A549 (cell line): ENCODE measurements at places on chromosomes 12 and 14.

DNA sequence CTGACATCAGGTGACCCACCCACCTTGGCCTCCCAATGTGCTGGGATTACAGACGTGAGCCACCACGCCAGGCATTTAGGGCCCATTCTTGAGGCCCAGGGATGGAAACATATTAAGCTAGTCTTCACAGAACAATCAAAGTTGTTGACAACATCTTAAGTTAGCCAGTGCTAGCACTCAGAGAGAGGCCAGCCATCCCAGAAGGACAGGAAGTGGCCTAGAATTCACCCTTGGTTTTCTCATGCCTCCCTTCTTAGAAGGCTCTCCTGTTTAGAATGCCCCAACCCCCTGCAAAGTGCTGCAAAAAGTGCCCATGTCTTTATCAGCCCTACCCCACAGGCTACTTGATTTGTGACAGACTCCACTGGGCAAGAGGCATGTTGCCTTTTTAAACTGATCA, 12.1 kb upstream of the OR6J1 start:
- DNase-seq = no peak

GRCh38 chr12:125645724-125646123, 580.5 kb downstream of the AACS start:
- DNase-seq = no peak

DNA sequence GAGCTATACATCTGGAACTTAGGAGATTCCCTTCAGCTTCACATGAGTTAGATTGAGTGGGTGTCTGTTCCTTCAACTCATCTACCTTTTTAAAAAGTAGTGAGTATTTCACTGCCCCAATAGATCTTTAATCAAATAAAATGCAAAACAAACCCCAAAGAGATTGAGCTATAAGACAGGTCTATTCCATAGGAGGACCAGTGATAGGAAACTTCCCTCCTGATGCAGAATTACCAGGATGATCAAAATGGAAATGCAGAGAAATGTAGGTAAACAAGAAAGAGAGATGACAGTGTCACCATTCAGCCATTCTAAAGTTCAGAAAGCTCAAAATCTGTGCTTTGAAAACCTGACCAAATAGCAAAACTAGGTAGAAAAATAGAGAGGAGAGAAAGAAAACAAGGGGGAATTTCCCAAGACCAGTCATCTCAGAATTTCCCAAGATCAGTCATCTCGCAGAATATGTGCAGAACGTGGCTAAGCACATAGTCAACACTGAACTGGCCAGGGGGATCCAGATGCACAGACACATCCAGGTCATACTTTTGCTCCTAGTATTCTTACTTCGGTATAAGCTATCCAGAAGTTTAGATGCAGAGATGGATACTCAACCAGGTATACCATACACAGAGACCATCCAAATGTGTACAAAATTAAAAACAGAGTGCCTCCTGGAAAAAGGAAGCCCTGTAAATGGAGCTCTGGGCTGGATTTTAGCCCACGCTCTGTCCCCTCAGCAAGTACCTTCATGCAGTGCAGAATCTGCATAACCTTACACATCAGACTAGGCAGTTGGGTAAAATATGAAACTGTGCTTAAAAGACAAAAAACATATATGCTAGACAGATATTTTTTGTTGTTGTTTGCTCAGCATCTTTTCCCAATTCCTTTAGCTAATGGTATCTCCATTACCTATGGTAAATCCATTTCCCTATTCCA, 27.4 kb downstream of the SLC41A2 start:
- DNase-seq = no peak

GRCh38 chr12:101789171-101789570, 41.6 kb downstream of the GNPTAB start:
- no peak for DNase-seq

GRCh38 chr14:54451961-54452360, 10.8 kb upstream of the CNIH1 start:
- no peak for DNase-seq

- DNase-seq = peak; percentile 9
These were observed 113.7 kb downstream of the LMO3 start for GRCh38 chr12:16492240-16492639.

DNA sequence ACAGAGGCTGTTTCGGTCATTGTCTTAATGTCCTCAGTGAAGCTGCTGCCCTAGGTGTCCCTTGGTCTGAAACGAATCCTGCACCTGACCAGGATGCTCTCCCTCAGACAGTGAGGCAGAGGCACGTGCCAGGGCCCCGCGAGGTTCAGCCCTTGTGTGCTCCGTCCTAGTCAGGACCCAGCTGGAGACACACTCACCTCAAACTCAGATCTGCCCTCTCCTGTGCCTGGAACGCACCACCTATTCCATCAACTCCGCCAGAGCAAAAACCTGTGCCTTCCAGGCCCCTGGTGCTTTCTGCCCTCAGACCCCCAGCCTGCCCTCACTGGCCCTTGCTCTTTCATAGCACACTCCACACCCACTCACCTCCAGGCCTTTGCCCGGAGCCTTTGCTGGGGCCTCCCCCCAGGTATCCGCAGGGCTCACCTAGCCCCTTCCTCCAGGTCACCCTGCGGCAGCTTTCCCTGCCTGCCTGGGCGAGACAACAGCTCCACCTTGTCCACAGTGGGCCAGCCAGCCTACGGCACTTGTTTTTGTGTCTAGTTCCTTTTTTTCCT, 150.6 kb downstream of the BCL11B start:
- no peak for DNase-seq
